Activated B cell treated with CpG ODN at 0.5 μM for 24 hours (primary cell): ENCODE measurements at places on chromosomes 1 and 21.

GRCh38 chr1:205493241-205494085, 11.0 kb upstream of the CDK18 start:
- H3K4me1 ChIP-seq, result no peaks in the 10 kb centered on the region
- H3K27me3 ChIP-seq, result peaks cover 51% of the 10 kb centered on the region
- no peak for DNase-seq
- no peak overlapping the region for H3K27ac ChIP-seq
- no peaks in the 10 kb centered on the region for H3K36me3 ChIP-seq

DNA sequence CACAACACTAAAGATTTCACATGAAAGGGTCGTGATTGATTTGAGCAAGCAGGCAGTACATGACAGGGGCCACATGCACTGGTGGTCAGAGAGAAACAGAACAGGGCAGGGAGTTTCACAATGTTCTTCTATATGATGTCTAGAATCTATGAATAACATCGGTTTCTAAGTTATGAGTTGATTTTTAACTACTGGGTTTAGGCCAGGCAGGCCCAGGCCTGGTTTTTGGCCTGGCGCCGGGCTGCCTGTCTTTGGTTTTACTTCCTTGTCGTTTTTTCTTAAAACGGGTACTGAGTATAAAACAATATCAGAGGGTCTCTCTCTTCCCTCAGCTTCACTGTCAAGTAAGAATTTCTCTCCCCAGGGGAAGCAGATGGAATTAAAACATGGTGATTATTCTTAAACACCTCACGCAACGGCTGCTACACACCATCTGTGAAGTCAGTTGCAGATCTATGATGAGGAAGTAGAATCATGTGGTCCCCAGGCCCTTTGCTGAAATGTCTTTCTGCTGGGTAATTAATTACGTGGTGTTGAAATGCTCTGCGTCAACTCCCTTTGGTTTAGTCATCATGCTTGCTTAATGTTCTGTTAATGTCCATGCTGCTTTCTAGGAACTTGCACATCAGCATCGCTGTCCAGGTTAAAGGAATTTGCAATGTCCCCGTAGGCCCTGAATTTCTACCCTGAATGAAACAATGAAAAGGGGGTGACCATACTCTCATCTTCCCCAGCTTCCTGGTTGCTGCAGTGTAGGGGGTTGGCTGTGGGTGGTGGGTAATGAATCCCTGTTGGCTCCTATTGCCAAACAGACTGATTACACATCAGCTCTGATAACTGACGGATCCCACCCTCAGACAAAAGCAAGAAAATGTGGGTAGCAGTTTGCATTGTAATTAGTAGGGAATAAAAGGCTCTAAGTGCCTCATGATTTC, 70.3 kb downstream of the SERINC2 start:
- H3K27ac ChIP-seq, result peak overlapping the region; percentile 87
- peaks cover 3% of the 10 kb centered on the region for H3K27me3 ChIP-seq
- peaks cover 12% of the 10 kb centered on the region for H3K4me1 ChIP-seq
- H3K36me3 ChIP-seq, result no peaks in the 10 kb centered on the region
- DNase-seq, result no peak

DNA sequence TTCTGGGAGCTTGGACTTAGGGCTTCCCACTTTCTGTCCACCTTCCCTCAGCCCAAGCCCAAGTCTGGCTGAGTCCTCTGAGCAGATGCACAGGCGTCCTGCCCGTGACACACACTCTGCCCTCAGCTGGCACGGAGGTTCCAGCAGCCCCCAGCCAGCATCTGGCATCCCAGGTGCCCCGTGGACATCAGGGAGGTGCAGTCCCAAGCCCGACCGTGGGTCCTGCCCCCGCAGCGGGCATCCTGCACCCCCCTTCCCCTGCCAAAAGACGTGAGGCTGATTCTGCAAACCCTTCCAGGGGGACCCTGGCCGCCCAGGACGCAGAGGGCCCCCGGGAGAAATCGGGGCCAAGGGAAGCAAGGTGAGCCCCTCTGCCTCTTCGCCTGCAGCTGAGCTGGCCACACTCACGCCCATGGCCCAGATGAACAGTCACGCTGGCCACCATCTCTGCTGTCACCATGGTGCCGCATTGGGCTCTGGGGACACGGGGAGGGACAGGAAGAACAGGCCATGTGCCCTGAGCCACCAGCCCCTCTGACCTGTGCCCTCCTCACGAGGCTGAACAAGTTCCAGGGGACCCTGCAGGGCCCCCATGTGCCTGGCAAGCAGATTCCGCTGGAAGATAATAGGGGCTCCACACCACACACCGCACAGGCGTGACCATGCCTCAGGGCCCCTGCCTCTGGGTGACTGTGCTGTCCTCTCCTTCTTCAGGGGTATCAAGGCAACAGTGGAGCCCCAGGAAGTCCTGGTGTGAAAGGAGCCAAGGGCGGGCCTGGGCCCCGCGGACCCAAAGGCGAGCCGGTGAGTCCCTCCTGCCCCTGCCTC, 20.6 kb downstream of the COL6A2 start:
- H3K27me3 ChIP-seq, result no peaks in the 10 kb centered on the region
- no peaks in the 10 kb centered on the region for H3K36me3 ChIP-seq
- no peak overlapping the region for H3K4me3 ChIP-seq
- no peak overlapping the region for H3K27ac ChIP-seq
- DNase-seq, result peak; percentile 12

GRCh38 chr1:82299056-82299455, 498.3 kb downstream of the ADGRL2 start:
- no peaks in the 10 kb centered on the region for H3K36me3 ChIP-seq
- no peak for DNase-seq
- no peaks in the 10 kb centered on the region for H3K4me1 ChIP-seq
- no peaks in the 10 kb centered on the region for H3K27me3 ChIP-seq
- no peak overlapping the region for H3K27ac ChIP-seq

DNA sequence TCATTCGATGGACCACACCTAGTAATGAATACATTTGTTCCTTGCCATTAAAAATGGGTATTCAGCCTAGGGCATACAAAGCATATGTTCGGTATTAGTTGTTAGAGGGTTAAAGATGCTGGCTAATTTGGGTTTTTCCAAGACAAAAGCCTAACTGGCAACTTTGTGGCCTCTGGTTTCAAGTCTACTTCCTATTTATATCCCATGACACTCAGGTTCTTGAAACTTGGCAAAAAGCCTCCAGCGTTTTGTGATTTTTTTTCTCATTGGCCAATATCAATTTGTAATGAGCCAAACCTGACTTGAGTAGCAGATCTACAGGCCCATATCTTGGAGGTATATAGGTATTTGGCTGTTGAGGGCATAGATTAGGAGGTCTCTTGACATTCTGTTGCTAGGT, 75.3 kb downstream of the C1orf21 start:
- no peak overlapping the region for H3K27ac ChIP-seq
- no peaks in the 10 kb centered on the region for H3K4me1 ChIP-seq
- no peaks in the 10 kb centered on the region for H3K36me3 ChIP-seq
- H3K4me3 ChIP-seq, result no peak overlapping the region
- H3K27me3 ChIP-seq, result peaks cover 3% of the 10 kb centered on the region

DNA sequence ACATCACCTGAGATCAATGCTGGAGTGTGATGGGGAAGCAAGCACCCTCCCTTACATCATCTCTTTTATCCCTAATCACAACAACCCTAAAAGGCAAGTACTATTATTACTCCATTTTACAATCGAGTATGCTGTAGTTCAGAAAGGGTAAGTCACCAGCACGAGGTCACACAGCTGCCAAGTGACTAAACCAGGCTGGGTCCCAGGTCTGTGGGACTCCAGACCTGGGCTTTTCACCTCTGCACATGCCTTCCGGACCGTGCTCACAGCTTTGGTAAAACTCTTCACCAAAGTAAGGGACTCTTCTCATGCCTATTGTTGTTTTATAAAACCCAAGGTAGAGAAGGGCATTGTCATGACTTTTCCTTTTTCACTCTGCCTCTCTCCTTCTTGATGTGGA, 130.9 kb downstream of the DMRTB1 start:
- DNase-seq, result no peak
- no peaks in the 10 kb centered on the region for H3K4me1 ChIP-seq
- no peaks in the 10 kb centered on the region for H3K36me3 ChIP-seq

GRCh38 chr1:150809651-150810050, 1.6 kb upstream of the CTSK start:
- no peaks in the 10 kb centered on the region for H3K27me3 ChIP-seq
- H3K27ac ChIP-seq, result no peak overlapping the region
- H3K36me3 ChIP-seq, result peaks cover 15% of the 10 kb centered on the region
- DNase-seq, result no peak
- H3K4me1 ChIP-seq, result peaks cover 6% of the 10 kb centered on the region

- no peaks in the 10 kb centered on the region for H3K27me3 ChIP-seq
- no peak for DNase-seq
- H3K36me3 ChIP-seq, result peaks cover 65% of the 10 kb centered on the region
- no peaks in the 10 kb centered on the region for H3K4me1 ChIP-seq
- no peak overlapping the region for H3K4me3 ChIP-seq
Observed at GRCh38 chr1:40273547-40274166, 15.6 kb downstream of the ZMPSTE24 start.

DNA sequence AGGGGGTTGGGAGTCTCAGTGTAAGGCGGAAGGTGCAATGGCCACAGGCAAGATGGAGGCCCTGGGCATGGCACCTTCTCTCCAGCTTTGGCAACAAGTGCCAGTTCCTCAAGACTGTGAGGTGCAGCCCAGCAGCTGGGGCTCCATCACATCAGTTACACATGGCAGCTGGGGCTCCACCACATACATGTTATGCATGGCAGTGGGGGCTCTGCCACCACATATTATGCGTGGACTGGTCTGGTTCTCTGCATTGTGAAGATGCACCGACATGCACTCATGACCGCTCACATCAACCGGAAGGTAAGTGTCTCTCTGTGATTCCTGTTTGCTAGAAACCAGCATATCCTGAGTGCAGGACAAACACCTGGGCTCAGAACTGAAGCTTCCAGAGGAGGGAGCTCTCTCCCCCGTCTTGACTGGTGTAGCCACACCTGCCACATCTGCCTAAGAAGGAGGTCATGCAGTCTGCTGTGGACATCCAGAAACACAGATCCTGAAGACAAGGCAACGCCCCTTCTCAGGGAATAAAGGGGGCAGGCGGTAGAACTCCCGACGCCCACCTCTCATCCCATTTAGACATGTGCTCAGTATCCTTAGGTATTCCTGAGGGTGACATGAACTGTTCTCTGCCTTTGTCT, 104.1 kb upstream of the TMPRSS2 start:
- H3K4me3 ChIP-seq, result no peak overlapping the region
- no peaks in the 10 kb centered on the region for H3K4me1 ChIP-seq
- H3K27ac ChIP-seq, result no peak overlapping the region
- peaks cover 22% of the 10 kb centered on the region for H3K27me3 ChIP-seq
- no peak for DNase-seq

DNA sequence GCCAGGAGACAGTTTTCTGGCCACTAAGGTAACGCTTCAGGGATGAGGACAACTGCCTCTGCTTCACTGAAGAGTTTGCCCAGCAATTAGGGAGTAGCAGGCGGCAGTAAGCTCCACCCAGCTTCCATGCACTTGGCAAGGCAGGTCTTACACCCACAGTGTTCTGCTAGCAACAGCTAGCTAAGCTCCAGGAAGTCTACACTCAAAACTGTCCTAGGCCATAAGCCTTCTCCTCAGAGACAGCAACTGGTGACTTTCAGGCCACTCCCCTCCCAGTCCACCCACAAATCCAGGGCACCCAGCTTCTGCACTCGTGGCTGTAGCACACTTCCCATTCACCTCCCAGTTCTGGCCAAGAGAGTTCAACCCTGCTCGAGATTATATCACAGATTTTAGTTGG, 47.3 kb downstream of the KMO start:
- H3K4me1 ChIP-seq, result peaks cover 19% of the 10 kb centered on the region
- no peak overlapping the region for H3K4me3 ChIP-seq
- no peak for DNase-seq

GRCh38 chr21:38712664-38713063, 93.1 kb upstream of the ETS2 start:
- H3K27me3 ChIP-seq, result no peaks in the 10 kb centered on the region
- no peaks in the 10 kb centered on the region for H3K36me3 ChIP-seq
- H3K4me3 ChIP-seq, result no peak overlapping the region

GRCh38 chr1:45337630-45338325, 2.2 kb upstream of the TOE1 start:
- no peak for DNase-seq
- no peak overlapping the region for H3K27ac ChIP-seq
- H3K4me3 ChIP-seq, result no peak overlapping the region
- H3K4me1 ChIP-seq, result peaks cover 44% of the 10 kb centered on the region
- no peaks in the 10 kb centered on the region for H3K27me3 ChIP-seq

DNA sequence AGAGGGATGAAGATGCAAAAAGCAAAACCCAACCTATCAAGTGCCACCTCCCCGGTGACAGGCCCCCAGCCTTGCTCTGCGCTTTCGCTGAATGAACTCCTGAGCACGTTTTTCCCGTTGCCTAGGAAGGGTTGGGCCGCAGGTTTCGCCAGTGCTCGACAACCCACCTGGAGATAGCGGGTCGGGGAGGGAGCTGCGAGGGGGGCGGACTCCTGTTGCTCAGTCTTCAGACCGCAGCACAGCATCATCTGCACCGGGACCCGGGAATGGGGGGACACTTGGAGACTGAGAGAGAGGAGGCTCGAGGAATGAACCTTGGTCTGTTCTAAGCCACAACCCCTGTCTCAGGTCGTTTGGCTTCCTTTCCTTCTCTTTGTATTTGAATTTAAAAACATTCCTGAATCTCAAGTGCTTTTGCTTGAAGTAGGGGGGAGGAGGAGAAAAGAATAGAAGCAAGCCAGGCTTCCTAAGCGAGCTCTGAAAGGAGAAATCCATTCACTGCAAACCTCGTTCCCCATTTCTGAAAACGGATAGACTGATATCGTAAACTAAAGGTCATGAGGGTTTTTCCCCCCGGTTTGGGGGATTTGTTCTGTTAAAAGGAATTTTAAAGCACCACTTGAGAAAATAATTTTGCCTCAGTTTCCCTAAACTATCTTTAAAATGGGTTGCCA, 1.2 kb downstream of the AK5 start:
- no peak for DNase-seq
- H3K27me3 ChIP-seq, result peaks cover 40% of the 10 kb centered on the region
- no peak overlapping the region for H3K27ac ChIP-seq
- H3K4me1 ChIP-seq, result peaks cover 34% of the 10 kb centered on the region
- peak overlapping the region; percentile 44 for H3K4me3 ChIP-seq
- H3K36me3 ChIP-seq, result no peaks in the 10 kb centered on the region

DNA sequence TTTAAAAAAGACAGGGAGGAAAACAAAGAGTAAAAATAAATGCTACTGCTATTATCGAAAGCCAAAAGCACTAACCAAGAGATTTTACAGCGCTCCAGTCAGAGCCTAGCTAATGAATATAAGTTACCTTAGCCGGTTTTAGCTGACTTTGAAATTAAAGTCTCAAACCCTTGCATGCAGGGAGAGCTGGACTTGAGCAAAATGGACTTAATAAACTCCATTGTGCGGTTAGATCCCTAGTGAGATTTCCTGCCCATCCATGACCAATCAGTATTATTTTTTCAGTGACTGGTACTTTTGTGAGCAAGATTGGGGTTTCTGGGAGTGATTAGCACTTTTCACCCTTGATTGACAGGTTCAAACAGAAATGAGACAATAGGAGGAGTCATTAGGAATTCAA, 333.4 kb upstream of the ADGRL2 start:
- H3K27me3 ChIP-seq, result no peaks in the 10 kb centered on the region
- H3K27ac ChIP-seq, result no peak overlapping the region
- no peak for DNase-seq
- H3K4me3 ChIP-seq, result no peak overlapping the region
- no peaks in the 10 kb centered on the region for H3K4me1 ChIP-seq

- H3K36me3 ChIP-seq, result no peaks in the 10 kb centered on the region
- no peak overlapping the region for H3K4me3 ChIP-seq
- no peak overlapping the region for H3K27ac ChIP-seq
- H3K4me1 ChIP-seq, result no peaks in the 10 kb centered on the region
- DNase-seq, result no peak
- H3K27me3 ChIP-seq, result peaks cover 18% of the 10 kb centered on the region
Observed at GRCh38 chr1:112146201-112146715, 156.8 kb upstream of the KCND3 start.
